Smooth muscle cell of the brain vasculature (primary cell): ENCODE measurements at places on chromosomes 7 and 10.

GRCh38 chr10:43843321-43844101 lies 194.8 kb upstream of the ZNF32 start:
- DNase-seq: no peak

GRCh38 chr10:20606985-20607384 lies 290.1 kb downstream of the NEBL start:
- no peak for DNase-seq

DNA sequence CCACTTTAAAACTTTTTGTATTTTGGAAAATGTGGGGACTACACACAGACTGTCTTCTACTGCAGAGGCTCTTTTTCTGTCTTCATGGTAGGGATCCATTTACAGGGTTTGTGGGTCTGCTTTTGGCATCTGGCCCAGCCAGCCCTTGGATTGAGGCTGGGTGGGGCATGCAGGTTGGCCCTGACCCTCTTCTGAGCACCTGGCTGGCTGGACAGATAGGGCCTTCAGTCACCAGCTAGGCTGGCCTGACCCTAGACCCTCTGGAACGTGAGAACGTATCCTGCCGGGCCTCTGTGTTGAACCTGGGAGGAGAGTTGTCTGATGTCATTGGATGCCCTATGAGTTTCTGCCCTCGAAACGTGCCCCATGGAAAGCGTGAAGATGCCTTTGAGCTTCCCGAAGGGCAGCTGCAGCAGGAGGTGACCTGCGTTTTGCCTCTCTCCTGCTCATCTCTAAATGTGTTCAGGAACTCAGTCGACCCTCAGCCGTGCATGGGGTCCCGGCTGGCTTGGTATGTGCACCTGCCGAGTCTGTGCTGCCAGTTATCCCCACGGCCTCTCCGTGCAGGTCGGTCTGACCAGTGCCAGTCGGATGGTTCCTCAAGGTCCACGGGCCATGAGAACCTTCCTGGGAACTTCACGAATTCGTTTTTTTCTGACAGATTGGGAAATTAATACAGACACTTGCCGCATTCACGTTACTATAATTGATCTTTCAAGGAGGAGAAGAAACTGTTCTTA lies 74.9 kb downstream of the MGMT start:
- no peak for DNase-seq

GRCh38 chr10:51694086-51694768 lies 5.2 kb downstream of the CSTF2T start:
- no peak for DNase-seq

DNA sequence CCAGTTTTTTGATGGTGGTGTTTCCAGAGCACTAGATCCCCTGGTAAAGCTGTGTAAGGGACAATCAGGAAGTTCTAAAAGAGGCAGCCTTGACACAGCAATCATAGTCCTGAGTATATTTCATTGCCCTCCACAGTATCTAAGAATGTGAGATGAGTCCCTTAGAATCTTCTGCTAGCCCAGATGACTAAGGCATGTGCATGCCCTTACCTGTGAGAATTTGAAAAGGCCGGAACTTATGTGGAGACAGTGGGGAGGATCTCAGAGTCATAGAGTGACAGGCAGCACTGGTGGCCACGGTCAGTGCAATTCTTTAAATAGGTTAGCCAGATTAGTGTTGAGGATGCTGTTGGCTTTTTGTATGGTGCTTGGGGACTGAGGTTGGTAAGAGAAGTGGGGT lies 361.4 kb upstream of the VSTM2A start:
- DNase-seq: no peak
